Activated CD4-positive, CD25-positive, alpha-beta regulatory T cell (primary cell): ENCODE measurements at places on chromosomes 12 and 14.

- DNase-seq = no peak
Observed at GRCh38 chr12:31627456-31628054, 31.9 kb upstream of the ETFBKMT start.

- DNase-seq = no peak
Observed at GRCh38 chr14:61089126-61089750, 108.2 kb downstream of the SLC38A6 start.

- DNase-seq = no peak
Observed at GRCh38 chr12:94080341-94081009, 67.9 kb upstream of the PLXNC1 start.

GRCh38 chr14:101410126-101410525 lies 151.2 kb upstream of the DIO3 start:
- no peak for DNase-seq

DNA sequence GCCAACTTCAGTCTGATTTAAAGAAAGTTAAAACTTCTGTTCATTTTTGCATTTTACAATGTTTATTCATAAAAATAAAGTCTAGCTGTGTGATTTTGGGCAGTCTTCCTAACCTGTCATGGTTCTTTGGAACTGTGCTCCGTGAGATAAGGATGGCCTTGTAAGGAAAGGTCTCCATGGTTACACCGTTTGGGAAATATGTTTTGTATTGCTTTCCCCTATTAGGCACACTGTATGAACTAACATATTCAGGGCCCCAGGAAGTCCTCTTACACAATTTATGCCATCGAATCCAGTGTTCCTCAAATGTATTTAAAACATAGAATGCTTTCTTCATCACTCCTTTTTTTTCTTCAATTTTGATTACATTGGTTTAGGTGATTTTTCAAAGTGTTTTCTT lies 54.5 kb downstream of the APAF1 start:
- DNase-seq = no peak

DNA sequence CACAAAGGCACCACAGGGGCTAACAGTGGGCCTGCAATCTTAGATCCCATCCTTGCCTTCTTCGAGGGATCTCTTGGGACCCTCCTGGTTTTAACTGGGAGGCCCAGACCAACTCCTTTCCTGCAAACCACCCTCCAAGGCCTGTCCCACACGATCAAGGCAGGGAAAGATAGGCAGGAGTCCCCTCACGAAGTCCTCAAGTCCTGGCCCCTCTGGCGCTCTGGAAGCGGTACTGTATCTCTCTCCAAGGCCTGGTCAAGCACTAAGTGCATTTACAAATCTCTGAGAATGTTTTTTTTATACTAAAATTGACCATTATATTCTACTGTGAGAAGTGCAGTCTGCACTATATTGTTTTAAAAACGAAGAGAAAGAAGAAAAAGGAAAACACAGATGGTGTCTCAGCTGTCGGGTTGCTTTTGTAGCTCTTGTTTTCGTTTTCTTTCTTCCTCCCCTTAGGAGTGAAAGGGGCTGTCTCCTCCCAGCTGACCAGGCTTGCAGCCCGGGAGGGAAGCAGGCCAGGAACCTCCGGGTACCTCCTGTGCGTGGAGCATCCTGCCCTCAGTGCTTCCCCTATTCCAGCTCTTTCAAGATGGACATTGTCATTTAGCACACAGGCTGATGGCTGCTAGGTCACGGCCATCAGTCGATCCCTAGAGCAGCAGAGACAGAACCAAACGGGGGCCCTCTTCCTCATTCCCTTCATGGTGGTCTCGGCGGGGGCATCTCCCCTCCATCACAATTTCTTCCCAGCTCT lies 56.7 kb downstream of the FAM222A start:
- no peak for DNase-seq

DNA sequence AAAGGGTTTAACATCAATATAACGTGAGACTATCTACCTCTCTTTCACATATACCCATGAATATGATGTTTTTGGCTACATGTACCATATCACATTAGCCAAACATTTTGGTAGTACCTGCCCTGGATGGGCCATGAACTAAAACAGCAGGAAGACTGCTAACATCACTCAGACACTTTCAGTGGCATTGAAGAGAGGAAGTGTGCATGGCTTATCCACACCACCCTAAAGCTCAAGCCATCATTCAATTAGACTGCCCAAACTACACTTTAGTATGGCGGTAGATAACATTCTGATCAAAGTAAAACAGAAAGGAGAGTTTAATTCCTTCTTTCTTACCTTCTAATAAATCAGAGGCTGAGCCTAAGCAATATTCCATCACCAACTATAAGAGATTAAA lies 103.0 kb downstream of the PEBP1 start:
- no peak for DNase-seq

- DNase-seq = no peak
Observed at GRCh38 chr14:92586963-92587699, 73.5 kb downstream of the RIN3 start.

DNA sequence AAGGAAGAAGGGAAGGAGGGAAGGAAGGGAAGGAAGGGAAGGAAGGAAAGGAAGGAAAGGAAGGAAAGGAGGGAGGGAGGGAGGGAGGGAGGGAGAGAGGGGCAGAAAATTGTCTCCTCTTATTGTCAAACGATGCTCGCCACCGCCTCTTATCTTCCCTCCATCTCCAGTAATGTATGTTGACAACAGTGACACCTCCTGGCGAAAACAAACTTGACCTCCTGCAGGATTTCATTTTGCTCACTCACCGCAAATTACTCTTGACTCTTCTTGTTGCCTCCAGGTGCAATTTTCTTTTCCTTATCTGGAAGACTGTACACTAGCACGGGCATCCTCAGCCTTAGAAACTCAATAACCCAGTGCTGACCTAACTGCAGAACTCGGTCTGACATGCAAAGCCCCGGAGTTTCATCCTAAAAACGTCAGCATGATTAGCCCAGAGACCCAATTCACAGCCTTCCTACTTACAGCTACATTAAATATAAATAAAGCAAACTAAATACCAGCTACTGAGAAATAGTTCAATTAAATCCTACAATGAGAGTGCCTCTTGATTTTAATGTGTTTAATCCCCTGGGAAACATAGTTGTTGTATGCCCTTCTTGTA lies 512.4 kb upstream of the TMPO start:
- no peak for DNase-seq

DNA sequence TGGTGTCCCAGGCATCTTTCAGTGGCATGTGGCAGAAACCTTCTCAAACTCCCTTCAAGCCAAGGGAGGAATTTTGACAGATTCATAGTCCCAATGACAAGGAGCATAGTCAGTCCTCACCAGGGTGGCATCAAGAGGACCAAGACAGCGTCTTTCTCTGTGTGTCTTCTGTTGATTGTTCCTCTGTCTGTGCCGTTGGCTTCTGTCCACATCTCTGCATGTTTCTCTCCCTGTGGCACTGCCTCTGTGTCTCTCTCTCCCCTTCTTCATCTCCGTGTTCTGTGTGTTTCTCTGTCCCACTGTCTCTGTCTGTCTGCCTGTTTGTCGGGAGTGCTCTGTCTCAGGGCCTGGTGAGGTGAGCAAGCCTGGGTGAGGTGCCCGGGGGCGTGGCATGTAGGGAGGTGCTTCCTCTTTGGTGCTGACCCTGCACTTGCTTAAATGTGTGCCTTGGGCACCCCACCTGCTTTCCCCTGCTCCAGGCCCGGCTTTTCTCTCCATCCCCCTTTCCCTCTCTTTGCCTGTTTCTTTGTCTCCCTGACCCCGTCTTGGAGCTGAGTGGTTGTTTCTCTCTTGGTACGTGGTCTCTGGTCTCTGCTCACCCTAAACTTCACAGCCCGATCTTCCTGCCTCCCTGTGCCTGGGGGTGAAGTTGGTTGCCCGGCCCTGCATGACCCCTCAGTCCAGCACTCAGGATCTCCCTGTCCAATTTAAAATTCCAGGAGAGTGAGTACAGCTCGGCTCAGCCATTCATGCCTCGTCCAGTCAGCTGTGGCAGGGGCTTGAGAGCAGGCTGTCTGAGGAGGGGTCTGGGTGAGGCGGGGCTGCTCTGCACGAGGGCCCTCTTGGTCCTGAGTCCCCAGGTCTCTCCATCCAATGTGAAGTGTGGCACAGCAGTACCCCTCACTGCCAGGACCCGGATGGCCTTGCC lies 28.5 kb downstream of the JDP2 start:
- DNase-seq = no peak

DNA sequence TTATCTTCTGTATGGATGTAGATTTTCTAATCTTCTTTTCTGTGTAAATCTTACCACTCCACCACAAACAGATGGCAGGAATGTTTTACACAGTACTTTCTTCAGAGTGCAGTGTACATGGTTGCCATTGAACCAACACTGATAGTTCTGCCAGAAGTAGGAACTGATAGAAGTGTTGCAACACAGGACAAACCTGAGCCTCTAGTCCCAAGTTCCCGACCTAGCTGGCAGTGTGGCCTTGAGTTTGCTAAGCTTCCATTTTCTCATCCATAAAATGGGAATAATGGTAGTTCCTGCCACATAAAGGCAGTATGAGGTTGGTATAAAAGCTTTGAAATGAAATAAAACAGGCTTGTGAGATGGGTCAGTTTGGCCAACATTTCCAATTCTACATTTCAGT lies 50.8 kb upstream of the SAV1 start:
- DNase-seq = no peak

- DNase-seq = no peak
Observed at GRCh38 chr12:7994731-7995205, 37.7 kb upstream of the FOXJ2 start.

DNA sequence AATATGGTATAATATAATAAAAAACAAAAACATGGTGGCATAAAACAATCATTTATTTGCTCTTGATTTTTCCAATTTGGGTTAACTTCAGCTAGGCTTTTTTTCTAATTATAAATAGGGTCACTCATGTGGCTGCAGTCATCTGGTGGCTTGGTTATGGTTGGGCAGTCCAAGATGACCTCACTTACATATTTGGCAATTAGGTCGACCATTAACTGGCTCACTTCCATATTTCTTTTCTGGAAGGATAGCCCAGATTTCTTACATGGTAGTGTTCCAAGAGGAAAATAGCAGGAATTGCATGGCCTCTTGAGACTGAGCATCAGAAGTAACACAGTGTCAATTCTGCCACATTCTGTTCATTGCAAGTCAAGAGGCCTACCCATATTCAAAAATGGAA lies 153.4 kb downstream of the FUT8 start:
- no peak for DNase-seq

GRCh38 chr12:49867570-49868341 lies 24.9 kb upstream of the BCDIN3D start:
- DNase-seq = no peak

- no peak for DNase-seq
Observed at GRCh38 chr14:21056520-21057163, 980 bp upstream of the RNASE8 start.

DNA sequence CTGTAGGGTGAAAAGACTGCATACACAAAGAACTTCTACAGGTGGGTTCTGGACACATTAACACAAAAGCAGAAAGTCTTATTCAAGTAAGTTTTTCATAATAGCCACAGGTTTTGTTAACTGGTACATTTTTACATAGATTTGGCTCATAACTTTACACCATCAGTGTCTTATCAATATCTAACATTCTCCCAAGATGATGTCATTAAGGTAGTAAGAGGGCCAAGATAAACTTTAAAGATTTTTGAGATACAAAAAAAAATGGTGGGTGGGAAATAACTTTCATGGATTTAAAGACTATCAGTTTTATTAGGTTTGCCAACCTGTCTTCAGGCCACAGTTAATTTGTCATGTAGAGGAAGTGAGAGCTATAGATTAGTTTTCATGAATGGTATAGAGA lies 1.7 kb downstream of the SUPT16H start:
- DNase-seq = no peak

DNA sequence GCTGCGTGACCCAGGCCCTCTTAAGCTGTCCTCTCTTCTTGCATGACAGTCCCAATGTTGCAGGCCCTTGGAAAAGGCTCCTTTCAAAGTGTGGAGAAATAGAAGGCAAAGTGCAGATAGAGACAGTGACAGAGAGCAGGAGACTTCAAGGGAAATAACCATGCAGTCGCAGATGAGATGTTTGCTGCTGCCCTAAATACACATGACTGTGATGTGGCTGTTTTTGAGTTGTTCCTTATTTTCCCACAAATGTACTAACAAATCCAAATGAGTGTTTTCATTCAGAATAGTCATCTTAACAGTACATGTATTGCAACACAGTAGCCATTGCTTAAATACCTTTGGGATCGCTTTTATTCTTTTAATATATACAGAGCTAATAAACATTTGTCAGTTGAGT lies 101.6 kb downstream of the SLC15A5 start:
- DNase-seq = no peak

GRCh38 chr14:89485264-89485663 lies 68.2 kb upstream of the FOXN3 start:
- no peak for DNase-seq

GRCh38 chr12:128920468-128920867 lies 67.2 kb downstream of the GLT1D1 start:
- DNase-seq = no peak

- no peak for DNase-seq
Observed at GRCh38 chr14:67228325-67228984, 12.8 kb upstream of the PALS1 start.

DNA sequence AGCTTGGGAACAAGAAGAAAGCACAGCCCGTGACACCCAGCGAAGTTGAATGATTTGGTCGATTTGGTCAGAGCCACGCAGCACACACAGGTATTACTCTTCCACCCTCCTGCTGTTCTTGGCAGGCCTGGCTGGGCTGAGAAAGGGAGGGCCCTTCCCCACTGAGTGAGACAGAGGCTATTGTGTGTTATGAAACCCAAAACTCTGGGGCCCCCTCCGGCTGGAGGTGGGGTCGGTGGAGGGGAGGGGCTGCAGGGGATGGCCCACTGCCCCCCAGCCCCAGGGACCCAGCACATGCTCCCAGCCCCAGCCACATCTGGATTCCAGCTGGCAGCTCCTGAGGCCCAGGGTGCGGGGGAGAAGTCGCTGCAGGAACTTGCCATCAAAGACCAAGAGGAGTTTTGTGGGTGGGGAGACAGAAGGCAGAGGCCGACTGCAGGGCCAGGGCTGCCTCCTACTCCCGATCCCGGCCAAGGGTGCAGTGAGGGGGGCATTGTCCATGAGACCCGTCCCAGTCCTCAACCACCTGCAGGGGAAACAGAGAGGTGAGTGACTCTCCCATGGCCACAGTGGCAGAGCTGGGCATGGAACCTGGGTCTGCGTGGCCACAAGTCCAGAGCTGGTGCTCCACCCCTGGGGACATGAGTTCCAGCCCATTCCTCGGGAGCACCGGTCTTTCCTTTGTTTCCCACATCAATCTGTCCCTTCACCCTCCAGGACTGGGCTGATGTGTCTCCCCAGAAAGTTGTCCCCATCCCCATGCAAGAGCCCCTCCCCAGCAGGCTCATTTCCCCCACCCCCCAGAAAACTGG lies 8.7 kb downstream of the TMEM119 start:
- no peak for DNase-seq

DNA sequence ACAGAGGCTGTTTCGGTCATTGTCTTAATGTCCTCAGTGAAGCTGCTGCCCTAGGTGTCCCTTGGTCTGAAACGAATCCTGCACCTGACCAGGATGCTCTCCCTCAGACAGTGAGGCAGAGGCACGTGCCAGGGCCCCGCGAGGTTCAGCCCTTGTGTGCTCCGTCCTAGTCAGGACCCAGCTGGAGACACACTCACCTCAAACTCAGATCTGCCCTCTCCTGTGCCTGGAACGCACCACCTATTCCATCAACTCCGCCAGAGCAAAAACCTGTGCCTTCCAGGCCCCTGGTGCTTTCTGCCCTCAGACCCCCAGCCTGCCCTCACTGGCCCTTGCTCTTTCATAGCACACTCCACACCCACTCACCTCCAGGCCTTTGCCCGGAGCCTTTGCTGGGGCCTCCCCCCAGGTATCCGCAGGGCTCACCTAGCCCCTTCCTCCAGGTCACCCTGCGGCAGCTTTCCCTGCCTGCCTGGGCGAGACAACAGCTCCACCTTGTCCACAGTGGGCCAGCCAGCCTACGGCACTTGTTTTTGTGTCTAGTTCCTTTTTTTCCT lies 150.6 kb downstream of the BCL11B start:
- no peak for DNase-seq

- DNase-seq = no peak
Observed at GRCh38 chr14:96267916-96268315, 11.9 kb downstream of the BDKRB1 start.
